Hematopoietic multipotent progenitor cell treated with erythropoietin and hydrocortisone succinate and interleukin-3 and kit ligand, for 15 days (in vitro differentiated cells): ENCODE measurements at places on chromosomes 3 and 15.

DNA sequence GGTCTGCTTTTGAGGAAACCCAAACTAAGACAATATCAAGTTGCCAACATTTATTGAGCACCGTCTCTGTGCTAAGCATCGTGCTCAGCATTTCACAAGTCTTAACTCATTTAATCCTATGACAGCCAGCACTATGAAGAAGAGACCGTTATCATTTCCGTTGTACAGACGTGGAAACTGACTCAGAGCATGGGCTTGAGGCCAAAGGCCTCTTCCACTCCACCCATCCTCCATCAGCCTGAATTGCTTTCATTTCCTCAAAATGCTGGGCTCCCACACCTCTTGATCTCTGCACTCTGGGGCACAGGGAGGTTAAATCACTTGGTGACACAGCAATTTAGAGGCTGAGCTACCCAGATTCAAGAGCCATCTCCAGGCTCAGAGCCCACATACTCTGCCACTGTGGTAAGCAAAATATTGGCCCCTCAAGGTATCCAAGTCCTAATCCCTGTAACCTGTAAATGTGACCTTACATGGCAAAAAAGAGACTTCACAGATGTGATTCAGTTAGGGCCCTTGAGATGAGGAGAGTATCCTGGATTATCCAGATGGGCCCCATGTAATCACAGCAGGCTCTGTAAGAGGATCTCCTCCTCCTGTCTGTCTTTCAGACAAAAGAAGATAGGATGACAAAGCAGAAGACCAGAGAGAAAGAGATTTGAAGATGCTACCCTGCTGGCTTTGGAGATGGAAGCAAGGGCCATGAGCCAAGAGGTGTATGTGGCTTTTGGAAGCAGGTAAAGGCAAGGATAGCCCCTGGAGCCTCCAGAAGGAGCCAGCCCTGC is 24.3 kb upstream of the FLNB start:
- peak; percentile 68 for DNase-seq

DNA sequence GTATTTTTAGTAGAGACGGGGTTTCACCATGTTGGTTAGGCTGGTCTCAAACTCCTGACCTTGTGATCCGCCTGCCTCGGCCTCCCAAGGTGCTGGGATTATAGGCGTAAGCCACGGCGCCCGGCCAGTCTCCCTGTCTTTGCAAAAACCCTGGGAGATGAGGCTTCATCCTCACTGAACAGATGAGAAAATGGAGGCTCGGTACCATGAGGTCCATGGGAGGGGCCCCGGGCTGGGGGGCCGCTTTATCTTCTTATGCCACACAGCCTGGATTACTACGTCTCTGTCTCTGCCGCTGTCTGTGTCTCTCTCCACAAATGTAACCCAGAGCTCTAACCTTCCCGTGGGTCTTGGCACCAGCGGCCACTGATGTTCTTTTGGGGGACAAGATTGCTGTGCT is 39.1 kb downstream of the ABTB1 start:
- DNase-seq = peak; percentile 34

DNA sequence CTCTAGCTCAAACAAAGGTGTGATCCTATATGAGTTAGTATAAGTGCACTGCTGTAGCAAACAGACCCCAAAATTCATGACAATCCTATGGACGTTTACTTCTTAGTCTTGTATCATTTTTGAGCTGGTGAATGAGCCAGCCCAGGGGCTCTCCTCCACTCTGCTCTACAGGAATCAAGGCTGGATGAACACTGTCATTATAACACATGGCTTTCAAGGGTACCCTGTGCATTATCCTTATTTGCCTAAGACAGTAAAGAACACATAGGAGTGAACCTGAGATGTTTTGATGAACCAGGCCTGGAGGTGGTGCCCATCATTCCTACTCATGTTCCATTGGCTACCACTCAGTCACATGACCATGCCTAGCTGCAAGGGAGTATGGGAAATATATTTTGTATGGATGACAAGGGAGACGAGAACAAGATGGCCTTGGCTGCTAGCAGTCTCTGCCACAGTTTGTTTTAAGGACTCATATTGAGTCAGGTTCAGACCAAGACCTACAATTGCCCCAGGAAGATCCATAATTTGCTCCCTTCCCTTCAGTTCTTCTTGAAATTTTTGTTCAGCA is 107.4 kb upstream of the HES1 start:
- no peak for DNase-seq

DNA sequence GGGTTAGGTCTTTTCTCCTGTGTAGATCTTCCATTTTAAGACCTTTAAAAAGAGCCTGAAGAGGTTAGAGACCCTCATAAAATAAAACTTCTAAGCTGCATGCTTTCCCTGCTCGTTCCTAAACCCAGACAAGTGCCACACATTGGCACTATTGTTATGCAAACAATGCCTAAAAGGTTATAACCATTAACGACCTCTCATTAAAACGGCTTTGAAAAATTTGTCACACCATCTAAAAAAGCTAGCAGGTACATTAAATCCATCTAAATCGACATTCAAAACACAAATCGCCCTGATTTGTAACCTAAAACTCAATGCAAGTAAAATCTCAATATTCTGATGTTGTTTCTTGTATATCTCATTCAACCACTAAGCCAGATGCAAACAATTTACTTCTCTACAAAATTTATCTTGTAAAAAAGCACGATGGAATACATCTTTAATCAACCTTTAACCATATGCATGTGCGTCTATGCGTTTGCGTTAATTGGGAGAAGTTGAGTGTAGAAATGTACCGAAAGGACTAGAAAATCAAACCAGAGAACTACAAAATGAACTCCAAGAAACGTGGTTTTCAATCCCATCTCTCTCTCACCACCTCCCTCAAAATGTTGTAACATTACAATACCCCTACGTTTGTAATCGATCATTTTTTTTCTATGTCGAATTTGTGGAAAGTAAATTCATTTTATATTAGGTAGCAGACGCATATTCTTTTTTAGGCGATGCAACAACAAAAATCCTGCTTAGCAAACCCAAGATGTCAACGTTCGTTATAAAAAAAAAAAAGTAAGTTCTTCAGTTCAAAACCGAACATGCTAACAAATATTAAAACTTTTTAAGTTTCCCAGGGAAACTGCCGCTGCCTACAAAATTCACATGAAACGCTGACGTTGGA is 1.2 kb downstream of the ALDH1A2 start:
- DNase-seq = no peak

DNA sequence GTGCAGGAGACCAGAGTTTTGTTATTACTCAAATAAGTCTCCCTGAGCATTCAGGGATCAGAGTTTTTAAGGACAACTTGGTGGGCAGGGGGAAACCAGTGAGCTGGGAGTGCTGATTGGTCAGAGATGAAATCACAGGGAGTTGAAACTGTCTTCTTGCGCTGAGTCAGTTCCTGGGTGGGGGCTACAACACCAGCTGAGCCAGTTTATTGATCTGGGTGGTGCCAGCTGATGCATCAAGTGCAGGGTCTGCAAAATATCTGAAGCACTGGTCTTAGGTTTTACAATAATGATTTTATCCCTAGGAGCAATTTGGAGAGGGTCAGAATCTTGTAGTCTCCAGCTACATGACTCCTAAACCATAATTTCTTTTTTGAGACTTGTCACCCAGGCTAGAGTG is 13.8 kb upstream of the ZNF662 start:
- DNase-seq = no peak
